CD4-positive, alpha-beta T cell treated with Interleukin-4 for 4 hours (primary cell): ENCODE measurements at places on chromosomes 16 and 17.

GRCh38 chr16:4591706-4592470 is 22.8 kb downstream of the UBALD1 start:
- no peak for DNase-seq

DNA sequence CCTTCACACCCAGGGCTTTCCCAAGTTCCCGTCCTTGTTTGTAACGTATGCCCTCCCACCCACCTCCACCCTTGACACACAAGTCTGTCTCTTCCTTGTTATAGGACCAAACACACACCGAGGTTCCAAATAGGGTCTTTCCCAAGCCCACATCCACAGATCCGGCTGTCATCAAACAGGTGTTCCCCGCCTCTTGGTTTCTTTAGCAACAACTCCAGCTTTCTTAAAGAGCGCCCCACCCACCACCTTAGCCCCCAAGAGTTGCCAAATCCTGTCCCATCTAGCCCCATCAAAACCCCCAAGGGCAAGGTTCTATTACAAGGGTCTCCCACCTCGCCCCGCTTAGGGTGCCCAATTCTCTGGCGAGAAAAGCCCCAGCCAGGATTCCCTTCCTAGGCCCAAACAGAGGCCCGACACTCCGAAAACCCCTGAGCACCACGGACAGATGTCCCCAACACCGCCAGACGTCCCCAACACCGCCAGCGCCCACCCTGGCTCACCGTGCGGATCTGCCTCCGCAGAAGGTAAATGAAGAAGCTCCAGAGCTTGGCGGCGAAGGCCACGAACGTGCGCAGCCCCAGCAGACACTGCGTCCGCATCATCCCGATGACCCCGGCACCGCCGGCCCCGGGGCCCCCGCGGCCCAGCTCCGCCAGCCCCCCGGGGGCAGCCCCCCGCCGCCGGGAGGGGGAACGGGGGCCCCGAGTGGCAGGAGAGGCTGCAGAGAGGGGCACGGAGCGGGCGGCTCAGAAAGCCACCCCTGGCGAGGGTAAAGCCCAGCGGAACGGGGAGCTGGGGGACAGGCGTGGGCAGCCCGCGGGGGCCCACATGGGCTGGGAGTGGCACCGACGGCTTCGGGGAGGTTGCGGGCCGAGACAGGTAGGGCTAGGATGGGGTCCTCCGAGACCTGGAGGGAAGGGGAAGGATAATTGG is 573 bp downstream of the CTDNEP1 start:
- DNase-seq = no peak

DNA sequence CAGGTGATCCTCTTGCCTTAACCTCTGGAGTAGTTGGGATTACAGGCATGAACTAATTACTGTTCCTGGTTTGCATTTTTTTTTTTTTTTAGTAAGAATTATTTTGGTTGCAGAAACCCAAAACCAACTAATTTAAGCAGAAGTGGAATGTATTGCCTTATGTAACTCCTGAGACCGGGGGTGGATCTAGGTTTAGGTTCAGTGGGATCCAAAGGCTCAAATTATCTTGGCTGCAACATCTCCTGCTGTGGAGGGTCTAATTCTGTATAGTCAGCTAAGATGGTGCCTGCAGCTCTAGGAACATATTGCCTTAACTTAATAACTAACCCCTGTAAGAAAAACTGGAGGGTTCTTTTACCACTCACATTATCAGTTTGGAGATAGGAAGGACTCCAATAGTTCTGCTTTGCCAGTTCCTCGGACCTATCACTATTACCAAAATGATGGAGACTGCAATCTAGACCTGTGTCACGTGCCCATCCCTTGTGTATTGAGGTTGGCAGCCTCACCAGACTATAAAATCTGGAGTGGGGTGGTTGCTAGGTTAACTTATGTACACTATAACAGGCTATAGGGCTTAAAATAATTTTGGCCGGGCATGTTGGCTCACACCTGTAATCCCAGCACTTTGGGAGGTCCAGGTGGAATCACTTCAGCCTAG is 8.5 kb downstream of the SNTB2 start:
- DNase-seq = no peak

GRCh38 chr16:60180609-60181008 is 1446.5 kb upstream of the GOT2 start:
- DNase-seq = no peak
